ENCODE measurements at places on chromosomes 6 and 20.
A peak's percentile ranks its signal among the peaks of the same experiment; 100 is the strongest.

DNA sequence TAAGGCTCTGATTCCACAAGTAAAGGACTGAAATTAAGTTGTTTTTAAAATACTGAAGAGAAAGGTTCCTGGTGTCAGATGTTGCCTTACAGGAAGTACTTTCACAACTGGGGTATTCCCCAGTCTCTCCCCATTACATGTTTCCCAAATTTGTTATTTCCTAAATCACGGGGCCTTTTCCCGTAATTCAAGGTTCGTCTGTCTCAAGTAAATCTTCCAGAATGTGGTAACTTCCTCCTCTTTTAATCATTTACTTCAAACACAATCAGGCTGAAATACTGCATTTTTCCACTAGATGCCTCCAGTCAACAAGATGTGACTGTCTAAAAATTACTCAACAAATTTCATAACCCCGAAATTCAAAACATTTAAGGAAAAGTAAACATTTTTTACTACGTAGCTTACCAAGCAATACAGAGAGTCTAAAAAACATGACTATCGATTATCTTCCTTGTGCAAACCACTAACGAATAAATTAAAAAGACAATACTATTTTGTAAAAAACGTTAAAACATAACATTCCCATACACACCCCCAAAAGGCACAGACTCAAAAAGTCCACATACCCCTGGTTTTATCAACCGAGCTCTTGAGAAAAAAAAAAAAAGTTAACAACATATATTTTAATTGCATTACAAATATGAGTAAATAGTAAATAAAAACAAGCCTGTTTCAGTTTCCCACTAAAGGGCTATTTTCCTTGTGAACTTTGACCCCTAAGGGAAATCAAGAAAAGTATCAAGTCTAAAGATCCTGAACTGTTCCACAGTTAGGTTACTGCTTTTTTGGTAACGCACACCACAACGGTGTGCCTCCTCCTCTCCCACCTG, 1.7 kb downstream of the SOD2 start:
- DNase-seq = no peak

DNA sequence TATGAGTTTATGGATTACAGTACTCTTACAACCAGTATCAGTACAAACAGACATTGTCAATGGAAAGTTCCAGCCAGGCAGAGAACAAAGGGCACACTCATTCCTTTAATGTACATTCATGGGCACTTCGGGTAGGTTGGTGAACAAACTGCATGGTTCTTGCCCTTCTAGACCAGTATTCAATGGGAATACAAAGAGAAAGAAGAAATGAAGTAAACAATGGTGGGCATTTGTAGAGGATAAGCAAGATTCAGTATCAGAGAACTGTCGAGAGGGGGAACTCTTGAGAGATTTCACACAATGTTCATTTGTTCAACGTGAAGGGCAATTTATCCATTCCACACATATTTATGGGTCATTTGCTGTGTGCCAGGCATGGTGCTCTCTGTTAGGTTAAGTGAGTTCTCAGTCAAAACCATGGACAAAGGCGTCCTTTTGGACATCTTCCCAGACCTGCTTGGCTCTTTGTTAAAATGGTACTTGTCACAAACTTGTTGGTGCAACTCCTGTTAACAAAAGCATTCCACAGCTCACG, 714.8 kb downstream of the DHX35 start:
- DNase-seq = no peak

DNA sequence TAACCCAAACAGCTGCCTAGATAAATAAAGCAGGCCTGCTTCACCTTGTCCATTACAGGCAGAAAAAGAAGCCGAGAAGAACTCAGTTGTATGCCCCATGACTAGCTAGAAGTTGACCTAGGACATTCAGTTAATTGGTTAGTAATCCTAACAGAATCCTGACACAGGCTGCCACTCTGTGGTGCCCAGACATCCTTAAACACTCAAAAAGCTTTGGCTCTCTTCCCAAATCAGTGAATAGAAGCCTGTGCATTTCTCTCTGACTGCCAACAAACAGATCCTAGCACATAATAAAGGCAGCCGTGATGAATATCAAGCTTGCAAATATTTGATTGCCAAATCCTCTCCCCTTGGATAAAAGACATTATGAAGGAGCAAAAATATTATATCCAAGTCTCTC, 519.1 kb upstream of the EYS start:
- no peak for DNase-seq

DNA sequence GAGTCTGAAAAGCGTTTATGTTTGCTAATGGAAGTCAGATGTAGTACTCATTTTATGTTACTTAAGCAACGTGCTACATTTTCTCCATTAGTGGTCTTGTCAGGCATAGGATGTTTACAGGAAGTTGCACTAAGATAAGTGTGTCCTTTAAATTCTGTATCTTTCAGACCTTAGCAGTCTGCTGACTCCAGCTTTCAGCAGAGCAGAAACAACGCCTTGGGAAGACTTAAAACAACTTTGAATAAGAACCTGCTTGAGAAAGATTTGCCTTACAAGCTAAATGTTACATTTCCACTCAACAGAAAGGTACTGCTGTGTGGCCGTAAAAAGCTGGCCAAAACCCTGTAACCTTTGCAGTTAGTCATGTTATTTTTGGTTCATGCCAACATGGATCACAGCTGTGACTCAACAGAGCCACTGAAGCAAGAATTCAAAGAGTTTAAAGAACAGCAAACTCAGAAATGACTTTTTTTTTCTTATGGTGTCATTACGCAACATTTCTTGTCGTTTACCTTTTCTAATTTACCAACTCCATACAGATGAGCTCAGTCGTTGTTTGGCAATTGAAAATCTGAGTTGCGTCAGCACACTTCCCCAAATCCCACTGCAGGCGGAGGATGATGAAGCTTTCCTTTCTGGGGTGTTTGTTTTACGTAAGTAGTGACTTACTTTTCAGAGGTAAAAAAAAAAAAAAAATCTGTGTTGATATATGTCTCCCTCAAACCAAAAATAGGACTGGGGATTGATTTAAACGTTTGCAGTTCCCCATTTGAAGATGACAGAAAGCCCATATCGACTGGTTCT, 27.9 kb upstream of the BMP6 start:
- DNase-seq = no peak

GRCh38 chr6:29589423-29590048, 4.6 kb downstream of the OR2H2 start:
- peak; percentile 7 for DNase-seq

- DNase-seq = no peak
Observed at GRCh38 chr6:89023591-89024441, 56.7 kb upstream of the PNRC1 start.

DNA sequence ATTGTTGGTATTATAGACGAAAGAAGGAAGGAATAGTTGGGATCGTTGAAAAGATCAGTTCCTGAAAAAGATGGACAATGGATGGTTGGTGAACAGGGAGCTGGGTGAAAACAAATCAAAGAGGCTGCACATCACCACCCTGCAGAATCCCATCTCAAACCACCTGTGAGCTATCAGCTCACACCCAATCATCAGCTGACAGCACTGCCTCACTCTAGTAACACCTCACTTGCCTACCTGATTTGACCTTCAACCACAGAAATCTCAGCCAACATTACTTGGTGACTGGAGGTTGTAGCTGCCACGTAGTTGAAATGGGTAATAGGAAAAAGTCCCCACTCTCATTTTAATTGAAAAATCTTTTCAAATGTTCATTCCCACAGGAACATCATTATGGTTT, 101.8 kb upstream of the DST start:
- no peak for DNase-seq

DNA sequence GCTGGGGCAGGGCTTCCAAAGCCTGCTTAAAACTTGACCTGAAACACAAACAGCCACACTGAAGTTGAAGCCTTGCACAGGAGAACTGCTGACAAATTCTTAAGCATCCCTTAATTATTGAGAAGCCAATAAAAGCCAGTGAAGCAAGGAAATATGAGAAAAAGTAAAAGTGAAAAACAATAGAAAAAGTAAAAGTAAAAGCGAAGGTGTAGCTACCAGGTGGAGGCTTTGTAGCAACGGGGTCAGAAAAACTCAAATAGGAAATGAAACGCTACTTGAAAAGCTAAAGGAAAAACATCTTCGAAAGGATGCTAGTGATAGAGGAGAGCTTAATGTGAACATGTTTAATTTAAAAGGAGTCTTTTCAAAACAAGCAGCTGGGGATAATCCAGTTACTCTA, 97.4 kb downstream of the IRF4 start:
- DNase-seq = no peak

- DNase-seq = no peak
Observed at GRCh38 chr6:113824411-113824810, 32.7 kb upstream of the MARCKS start.

DNA sequence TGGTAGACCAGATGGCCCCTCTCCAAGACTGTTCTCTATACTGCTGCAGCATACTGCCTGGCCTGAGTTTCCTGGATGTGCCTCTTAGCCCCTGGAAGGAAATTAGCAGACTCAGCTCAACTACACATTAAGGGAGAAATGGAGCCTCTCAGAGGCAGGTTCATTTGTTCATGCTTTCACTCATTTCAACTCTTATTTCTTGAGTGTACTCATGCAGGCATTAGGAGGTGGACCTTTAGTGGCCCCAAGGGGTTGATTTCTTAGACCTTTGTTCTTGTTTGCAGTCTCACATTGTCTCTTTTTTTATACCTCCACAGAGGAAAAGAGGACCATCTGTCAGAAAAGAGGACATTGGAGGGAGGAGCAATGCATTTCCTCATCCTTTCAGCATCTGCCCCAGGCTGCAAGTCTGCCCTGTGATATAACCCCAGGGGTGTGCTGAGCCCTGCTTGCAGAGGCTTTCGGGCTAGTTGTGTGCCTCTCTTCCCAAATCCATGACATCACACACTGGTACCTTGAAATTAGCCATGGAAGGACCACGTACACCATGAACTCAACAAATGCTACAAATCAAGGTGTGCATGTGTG, 456.2 kb downstream of the CD83 start:
- no peak for DNase-seq

DNA sequence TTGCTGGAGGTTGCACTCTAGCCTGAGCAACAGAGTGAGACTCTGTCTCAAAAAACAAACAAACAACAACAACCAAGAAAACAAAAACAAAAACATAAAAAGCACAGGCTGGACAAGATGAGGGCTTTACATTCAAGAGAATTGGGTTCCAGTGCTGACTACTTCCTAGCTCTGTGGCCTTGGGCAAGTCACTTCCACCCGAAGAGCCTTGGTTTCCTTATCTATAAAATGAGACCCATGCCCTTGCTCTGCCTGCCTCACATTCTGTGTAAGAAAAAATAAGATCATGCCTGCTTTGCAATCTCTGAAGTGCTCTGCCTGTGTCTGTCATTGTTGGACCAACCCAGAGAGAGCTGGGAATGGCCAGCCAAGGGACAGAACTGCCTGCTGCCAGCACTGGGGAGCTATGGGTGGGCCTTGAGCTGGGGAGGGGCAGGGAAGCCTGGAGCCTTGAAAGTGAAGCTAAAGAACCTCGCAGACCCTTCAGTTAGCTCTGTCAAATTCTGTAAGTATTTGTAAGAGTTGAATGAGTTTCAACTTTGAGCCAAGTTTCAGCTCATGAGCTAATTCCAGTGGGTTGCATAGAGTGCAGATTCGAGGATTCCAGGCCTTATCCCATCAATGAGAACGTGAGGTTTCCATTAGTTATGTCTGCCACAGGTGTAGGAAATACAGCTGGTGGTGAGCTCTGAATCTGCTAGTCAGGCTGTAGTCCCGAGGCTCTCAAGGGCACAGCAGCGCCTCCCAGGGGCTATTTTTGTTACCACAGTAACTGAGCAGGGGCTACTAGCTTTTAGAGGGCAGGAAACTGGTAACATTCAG, 93.2 kb downstream of the DLGAP4 start:
- DNase-seq = no peak

DNA sequence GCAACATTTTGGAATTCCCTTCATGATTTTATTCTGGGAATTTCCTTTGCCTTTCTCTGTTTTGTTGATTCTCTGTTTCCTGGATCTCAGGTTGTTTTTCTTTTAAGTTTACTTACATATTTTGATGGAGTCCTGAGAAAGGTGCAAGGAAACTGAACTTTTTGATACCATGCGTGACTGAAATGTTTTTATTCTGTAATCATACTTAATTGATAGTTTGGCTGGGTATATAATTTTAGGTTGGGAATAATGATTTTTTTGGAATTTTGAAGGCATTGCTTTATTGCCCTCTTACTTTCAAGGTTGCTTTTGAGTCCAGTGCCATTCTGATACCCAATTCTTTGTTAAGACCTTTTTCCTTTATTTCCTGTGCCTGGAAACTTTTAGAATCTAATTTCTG, 45.2 kb downstream of the LRRC1 start:
- DNase-seq = no peak

DNA sequence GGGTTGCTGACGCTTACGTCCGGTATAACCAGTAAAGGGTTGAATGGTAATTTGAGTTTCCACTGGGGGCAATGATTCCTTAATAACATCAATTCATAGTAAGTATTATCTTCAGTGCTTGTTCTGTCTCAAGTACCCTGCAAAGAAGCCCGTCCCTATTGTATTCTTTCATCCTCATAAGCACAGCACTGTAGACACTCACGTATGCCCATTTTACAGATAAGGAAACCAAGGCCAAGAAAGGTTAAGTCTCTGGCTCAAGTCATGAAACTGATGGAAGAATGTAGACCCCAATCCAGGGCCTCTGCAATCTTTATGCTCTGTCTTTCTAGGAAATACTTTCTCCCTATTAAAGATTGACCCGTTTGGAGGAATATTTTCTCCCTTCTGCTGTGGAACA, 251.2 kb downstream of the ZNF217 start:
- DNase-seq = no peak

GRCh38 chr20:38191654-38192053, 26.6 kb upstream of the TGM2 start:
- DNase-seq = no peak

DNA sequence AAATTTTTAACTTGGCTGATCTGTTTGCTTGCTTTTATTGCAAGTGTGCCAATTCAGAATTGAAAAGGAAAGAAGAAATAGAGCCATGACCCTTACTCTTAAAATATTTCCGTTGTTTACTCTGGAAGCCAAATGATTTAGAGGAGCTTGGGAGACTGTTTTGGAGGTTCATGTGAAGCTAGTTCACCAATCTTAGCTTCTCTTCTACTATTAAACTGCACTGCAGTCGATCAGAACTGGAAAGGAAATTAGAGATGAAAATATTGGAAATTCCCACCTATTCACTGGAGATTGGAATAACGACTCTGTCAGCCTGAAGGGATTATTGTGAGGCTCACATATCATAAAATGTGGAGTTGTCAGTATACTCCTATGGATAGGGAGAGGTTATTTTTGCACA, 81.8 kb downstream of the MLIP start:
- DNase-seq = no peak
